T-helper 2 cell (primary cell): ENCODE measurements at places on chromosomes 13 and 19.
A peak's percentile ranks its signal among the peaks of the same experiment; 100 is the strongest.

DNA sequence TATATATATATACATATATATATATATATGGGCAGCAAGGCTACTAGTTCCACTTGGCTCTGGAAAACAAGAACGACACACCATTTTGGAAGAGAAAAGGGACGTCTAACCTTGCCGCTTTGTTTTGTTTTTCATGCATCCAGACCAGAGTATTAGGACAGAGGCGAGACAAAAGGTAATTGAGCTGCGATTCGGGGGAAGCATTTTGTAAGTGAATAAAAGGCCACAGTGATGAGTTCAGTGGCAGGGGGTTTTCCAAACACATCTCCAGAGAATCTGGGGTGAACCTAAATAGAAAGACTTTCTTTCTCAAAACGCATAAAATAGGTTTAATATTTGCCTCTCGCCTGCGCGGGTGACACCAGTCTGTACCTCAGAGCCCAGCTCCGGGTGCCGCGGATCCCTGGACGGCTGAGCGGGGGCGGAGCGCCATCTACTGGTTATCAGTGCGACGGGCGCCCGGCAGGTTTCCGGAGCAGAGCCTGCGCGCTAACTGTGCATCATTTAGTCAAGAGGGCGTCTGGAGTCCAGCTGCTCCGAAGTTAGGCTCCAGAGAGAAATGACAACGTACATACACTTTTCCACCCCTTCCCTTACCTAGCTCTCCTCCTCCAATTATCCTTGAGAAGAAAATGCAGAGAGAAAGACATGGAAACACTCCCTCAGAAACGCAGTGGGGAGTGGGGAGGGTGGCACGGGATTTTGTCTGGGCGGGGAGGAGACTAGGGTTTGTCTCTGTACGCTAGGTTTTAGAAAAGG is 262.3 kb downstream of the TBC1D4 start:
- peak; percentile 76 for DNase-seq

- DNase-seq = no peak
Observed at GRCh38 chr13:113322043-113322461, 25.0 kb downstream of the LAMP1 start.

- DNase-seq = no peak
Observed at GRCh38 chr13:77737583-77738200, 40.2 kb downstream of the SLAIN1 start.

DNA sequence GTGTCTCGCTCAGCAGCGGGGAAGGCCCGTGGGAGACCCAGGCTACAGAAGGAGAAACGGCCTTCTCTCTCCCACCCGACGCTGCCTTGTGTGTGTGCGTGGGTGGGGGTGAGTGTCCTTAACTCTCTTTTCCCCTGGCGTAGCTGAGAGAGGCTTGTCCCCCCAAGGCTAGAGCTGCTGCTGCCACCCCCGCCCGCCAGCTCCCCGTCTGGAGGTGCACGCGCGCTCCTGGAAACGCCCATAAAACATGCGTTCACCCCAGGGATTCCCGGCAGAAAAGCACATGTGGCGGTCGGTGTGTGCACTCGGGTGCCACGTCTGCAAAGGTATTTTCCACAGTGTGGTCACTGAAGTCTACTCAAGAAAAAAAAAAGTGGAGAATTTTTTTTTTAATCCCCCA is 36.1 kb downstream of the GADD45B start:
- DNase-seq = no peak

- DNase-seq = no peak
Observed at GRCh38 chr13:37226971-37227370, 121.5 kb upstream of the CSNK1A1L start.

DNA sequence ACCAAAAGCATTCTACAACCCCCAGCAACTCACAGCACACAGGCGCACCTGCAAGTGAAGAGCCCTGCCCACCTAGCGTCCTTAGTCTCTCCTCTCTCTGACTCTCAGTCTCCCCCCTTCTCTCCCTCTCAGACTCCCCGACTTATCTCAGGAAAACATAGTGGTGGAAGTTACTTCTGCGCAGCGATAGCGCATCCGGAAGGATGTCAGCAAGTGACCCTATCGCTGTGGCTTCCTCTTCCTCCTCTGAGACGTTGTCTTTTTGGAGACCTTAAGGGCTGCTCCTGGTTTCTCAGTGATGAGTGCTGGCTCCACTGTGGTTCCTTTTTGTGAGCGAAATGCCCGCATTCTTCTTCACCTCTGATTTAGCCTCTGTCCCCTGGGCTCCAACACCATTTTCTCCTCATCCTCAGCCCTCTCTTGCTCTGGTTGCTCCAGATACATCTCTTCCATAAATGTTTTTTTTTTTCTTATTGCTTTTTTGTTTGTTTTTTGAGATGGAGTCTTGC is 1.4 kb upstream of the YIF1B start:
- no peak for DNase-seq

DNA sequence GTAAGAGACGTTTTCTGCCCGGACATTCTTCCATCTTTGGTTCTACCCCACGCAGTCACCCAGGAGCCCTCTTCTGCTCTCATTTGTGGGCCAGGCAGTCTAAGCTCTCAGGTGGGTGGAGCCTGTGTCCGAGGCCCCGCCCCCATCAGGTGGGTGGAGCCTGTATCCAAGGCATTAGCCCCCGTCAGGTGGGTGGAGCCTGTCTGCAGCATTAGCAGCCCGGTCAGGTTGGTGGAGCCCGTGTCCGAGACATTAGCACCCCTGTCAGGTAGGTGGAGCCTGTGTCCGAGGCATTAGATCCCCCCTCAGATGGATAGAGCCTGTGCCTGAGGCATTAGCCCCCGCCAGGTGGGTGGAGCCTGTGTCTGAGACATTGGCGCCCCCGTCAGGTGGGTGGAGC is 45.5 kb upstream of the C13orf46 start:
- peak; percentile 10 for DNase-seq

- DNase-seq = no peak
Observed at GRCh38 chr13:48603375-48603774, 50.4 kb upstream of the CYSLTR2 start.

DNA sequence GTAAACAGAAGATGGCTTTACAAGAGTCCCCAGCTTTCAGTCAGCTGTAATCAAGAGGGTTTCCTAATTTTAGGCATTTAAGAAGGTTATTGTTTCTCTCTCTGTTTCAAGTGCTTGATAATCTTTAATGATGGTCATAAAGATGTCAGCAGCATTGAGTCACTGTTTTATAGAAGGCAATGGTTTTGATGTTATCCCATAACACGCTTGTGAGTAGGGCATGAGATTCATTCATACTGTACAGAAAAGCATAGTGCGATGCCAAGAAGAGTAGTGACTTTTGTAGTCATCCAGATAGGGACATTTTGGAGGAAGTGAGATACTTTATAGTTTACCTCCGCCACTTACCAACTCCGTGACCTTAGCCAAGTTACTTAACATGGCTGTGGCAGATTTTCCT is 364.2 kb upstream of the SLC10A2 start:
- DNase-seq = no peak

DNA sequence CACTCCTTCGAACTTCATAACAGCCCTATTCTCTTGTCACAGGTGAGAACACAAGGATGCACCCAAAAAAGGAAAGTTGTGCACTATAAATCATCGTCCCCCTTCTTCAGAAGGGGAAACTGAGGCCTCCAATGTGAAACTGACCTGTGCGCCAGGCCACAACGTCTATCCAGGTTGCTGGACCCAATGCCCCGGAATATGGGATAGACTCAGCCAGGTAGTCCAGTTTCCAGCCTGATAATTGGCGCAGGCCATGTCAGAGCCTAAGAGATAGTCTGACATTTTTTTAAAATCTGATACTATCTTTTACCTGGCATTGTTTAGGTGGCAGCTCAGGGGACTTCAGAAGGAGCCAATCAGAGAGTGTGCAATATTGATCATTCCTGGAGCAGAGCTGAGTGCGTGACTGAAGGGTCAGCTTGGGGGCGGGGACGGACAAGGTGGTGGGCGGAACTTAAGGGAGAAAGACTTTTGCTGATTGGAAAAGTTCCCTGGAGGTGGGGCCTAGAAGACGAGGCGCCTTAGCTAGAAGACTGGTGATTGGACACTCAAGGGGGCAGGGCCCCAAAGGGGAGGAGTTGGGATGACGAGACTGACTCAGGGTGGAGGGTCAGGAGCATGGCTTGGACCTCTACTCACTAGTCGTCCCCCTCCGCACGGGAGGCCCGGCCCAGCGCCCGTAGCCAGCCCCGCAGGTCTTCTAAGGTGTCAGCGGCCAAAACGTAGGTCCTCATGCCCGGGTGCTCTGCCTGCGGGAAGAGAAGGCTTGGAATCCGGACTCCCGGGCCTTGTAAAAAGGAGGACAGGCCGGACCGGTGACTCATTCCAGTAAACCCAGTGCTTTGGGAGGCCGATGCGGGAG is 8.5 kb downstream of the PLEKHA4 start:
- DNase-seq = no peak

GRCh38 chr13:114119196-114119595 is 13.2 kb downstream of the RASA3 start:
- DNase-seq = no peak

DNA sequence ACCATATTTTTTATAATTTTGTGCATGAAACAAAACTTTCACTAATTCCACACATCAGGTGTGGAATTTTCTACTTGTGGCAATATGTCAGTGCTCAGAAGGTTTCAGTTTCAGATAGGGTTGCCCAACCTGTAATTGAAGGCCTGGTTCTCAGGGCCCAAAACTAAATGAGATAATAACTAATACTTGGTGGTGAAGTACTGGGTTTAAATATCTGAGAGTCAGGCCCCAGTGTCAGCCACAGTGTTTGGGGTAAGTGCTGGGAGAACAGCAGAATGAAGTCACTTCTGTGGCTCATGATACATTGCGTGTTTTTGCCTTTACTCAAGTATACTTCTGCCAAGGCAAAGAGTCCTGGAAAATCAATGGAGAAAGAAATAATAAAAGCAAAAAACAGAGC is 5.6 kb downstream of the SAFB start:
- DNase-seq = no peak

GRCh38 chr13:82116422-82116989 is 1765.8 kb downstream of the SLITRK1 start:
- DNase-seq = no peak

DNA sequence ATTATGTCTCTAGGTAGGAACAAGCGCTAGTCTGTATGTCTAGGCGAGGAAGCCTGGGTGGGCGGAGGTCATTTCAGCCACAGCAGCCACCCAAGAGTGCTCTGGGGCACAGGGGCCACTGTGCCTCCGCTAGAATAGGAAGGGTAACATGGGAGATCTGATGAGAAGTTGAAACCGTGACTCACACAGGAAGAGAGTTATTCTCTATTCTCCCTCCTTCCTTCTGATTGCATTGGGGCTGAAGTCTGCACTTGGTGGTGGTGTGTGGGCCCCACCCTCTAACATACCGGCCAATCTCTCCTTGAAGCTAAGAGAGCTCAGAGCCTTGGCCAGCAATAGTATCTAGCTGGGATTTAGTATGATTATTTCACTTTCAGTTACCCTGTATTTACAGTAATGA is 20.3 kb upstream of the GGACT start:
- DNase-seq = peak; percentile 77

DNA sequence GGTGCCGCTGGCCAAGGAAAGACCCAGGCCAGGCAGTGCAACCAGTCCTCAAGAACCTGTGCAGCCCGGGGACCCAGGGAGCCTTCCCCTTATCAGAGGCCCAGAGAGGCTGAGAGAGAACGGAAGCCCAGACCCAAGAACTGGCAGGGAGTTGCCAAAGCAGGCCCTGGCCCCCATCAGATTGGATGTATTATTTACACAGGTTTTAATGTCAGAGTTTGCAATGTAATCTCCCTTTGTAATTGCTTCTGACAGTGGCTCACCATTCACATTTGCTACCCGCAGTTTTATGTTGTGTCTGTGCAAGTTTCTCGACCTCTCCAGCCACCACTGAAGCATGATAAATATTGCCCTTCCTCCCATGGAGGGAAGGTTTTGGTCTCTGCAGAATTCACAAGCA is 660.9 kb downstream of the LIG4 start:
- DNase-seq = no peak

DNA sequence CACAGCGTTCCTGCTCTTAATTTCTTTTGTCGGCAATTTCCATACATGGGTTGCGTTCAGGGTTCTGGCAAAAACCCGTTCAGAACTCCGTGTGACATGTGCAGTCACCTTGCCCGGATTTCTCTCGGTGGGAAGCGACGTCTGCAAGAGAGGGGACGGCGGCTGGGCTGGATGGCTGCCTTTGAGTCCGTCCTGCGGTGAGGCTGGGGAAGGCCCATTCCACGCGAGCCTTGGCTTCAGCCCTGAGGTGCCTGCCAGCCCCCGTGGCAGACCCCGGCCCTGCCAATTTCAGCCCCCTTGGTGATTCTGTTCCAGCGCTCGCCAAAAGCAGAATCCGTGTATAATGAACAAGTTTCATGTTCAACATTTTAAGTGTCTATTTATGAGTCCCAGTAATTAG is 72.6 kb upstream of the TSHZ3 start:
- DNase-seq = no peak

DNA sequence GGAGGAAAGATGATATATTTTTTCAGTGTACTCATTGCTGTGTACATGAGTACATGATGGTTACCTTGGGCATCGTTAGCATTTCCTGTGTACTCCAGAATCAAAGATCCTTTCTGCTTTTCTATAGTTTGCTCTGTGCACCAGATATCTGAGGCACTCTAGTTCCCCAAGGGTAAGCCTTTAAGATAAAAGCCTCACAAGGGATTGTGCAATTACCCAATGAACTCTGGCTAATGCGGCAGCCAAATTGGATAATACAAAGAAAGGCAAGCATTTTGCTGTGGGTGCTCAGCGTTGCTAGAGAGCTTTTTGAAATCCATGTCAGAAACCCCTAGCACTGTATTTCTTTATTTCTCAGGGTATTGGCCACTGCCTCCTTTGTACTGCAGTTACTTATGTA is 2.9 kb downstream of the CYSLTR2 start:
- DNase-seq = no peak

DNA sequence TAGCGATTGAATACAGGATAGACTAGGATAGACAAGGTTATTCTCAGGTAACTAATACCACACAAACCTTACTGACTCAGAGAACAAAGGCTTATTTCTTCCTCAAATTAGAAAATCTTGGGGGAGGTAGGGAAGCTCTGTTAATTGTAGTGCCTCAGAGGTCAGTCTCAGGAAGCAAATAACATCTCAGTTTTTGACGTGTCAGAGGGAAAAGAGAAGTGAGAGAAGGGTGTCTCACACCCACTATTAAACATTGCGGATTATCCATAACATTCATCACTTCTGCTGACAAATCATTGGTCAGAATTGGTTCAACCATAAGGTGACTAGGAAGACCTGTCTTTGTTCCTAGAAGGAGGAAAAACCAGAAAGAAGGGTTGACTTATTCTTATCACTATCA is 579.4 kb upstream of the MIR17HG start:
- no peak for DNase-seq

DNA sequence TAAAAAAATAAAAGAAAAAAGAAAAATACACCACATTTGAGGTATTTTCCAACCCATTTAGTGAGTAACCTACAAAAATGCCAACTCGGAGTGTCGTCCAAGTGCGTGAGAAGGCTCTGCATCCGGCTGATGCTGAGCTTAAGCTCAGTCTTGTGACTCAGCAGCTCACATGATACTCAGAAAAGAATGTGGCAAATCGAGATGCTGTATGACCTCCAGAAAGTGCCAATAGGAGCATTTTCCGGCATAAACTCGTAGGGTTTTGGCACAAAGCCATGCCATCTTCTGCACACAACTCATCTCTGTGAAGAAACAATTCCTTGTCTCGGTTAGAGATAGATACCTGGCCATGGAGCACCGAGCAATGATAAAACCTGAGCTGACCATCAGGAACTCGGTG is 58.5 kb downstream of the TRPM4 start:
- no peak for DNase-seq
